ENCODE measurements at places on chromosomes 12 and 14.

GRCh38 chr14:73785834-73786635, 65.6 kb upstream of the PTGR2 start:
- DNase-seq = no peak

GRCh38 chr14:61596990-61597389, 98.3 kb upstream of the HIF1A start:
- no peak for DNase-seq

- no peak for DNase-seq
Observed at GRCh38 chr14:53186532-53186931, 33.4 kb upstream of the DDHD1 start.

- DNase-seq = no peak
Observed at GRCh38 chr14:86311151-86311550, 781.2 kb downstream of the FLRT2 start.

DNA sequence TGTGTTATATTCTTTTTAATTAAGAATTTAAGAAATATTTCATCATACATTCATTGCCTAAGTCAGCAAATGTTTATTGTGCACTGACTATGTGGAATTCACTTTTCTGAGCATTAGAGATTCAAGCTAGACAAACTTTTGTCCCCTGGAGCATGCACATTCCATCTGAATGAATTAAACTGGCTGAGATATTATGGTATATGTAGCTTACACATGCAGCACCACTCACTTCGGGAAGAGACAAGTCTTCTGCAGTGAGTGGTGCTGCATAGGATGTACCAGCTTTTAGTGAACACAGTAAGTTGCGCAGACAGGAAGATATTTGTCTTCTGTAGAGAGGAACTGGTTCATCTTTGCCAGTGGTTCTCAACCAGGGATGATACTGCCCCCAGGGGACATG, 318.4 kb downstream of the SYT1 start:
- no peak for DNase-seq

DNA sequence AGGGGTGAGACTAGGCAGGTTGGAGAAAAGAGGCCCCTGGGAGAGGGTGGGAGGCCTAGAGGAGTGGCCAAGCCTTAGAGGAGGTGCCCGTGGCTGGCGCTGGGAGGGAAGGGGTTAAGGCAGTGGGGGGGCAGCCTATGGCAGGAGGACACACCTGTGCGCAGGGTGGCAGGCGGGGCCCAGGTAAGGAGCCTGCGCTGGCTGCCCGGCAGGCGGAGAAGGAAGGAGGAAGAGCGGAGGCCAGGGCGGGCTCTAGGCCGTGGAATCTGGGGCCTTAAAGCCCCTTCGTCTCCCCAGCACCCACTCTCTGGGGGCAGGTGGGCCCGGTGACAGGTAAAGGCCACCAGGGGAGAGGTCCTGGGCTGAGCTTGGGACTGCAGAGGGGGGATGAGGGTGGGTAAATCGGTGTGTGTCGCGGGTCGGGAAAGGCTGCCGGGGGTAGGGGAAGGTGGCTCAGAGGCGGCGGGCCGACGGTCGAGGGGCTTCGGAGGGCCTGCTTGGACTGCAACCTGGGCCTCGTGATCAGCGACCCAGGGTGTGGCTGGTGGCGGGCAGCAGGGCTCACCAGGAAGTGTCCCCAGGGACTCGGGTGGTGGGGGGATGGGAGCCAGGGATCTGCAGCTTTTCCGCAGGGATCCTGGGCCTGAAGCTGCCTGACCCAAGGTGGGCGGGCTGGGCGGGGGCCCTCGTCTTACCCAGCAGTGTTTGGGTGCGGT, 7.3 kb downstream of the PHB2 start:
- no peak for DNase-seq

GRCh38 chr12:132610866-132611602, 652 bp upstream of the LRCOL1 start:
- DNase-seq = no peak

GRCh38 chr12:87618199-87618598, 411.0 kb downstream of the C12orf50 start:
- DNase-seq = no peak

- no peak for DNase-seq
Observed at GRCh38 chr14:56561606-56562005, 18.0 kb upstream of the TMEM260 start.

DNA sequence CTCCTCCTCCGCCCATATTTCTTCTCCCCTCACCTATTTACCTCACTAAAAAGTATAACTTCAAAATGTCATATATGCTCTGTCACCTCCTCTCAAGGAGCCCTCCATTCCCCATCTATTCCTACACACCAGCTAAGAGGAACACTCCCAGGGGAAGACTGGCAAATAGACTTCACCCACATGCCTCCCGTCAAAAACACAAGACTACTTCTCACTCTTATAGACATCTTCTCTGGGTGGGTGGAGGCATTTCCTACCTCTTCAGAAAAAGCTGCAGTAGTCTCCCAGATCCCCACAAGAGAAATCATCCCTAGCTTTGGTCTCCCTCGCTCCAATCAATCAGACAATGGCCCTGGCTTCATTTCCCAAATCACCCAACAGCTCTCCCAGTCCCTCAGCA, 66.2 kb downstream of the MOK start:
- DNase-seq = no peak

All from activated T-cell treated with anti-CD3 and anti-CD28 coated beads for 4 hours (primary cell).